Caki2 (cell line): ENCODE measurements at places on chromosomes 4 and X. TPM values are rescaled to one million over a fixed set of nuclear protein-coding genes. Genes with fewer than 3 reads are reported as not detected.

- no peak for DNase-seq
Observed at GRCh38 chr4:659851-660250, 14.2 kb downstream of the ATP5ME start.

The CDS1 gene
- 13.0 and 13.3 TPM in 2 replicates for total RNA-seq

The PIN4 gene
- total RNA-seq: 7.1 and 9.1 TPM in 2 replicates

The SOX3 gene
- 0.07 and 0.78 TPM in 2 replicates for total RNA-seq
